ENCODE measurements at places on chromosomes 1 and 21.

- DNase-seq: no peak
These were observed 25.3 kb downstream of the COLGALT2 start for GRCh38 chr1:184012187-184012586.

DNA sequence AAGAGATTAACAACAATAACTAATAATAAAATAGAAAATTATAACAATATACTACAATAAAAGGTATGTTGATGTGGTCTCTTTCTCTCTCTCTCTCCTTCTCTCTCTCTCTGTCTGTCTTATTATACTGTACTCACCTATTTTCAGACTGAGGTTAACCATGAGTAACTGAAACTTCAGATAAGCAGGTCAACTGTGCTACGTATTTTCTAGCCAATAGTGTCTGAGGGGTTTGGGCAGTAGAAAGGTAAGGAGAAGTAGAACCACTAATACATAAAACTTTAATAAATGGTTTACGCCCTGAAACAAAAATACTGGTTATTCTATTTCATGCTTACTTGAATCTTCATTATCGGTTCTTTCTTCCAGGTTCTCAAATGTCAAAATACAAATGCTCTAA lies 71.0 kb upstream of the LRRC53 start:
- DNase-seq: no peak

GRCh38 chr1:234676103-234676594 lies 66.2 kb upstream of the IRF2BP2 start:
- DNase-seq: peak; percentile 48

DNA sequence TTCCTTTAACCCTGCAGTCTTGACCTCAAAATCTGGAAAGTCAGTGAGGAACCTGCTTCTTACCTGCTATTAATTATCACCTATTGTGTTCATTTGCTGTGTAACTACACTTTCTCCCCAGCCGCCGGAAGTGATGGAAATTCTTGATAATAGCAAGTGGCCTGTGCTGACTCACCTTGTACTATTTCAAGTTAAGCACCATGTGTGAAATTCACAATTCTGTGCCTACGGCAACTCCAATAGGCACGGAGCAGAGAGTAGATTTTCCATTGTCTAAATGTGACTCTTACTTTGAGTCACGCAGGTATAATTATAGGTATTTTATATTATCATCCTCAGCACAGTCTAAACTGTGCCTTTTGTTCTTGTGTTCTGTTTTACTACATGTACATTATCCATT lies 466.8 kb downstream of the KIF26B start:
- no peak for DNase-seq

DNA sequence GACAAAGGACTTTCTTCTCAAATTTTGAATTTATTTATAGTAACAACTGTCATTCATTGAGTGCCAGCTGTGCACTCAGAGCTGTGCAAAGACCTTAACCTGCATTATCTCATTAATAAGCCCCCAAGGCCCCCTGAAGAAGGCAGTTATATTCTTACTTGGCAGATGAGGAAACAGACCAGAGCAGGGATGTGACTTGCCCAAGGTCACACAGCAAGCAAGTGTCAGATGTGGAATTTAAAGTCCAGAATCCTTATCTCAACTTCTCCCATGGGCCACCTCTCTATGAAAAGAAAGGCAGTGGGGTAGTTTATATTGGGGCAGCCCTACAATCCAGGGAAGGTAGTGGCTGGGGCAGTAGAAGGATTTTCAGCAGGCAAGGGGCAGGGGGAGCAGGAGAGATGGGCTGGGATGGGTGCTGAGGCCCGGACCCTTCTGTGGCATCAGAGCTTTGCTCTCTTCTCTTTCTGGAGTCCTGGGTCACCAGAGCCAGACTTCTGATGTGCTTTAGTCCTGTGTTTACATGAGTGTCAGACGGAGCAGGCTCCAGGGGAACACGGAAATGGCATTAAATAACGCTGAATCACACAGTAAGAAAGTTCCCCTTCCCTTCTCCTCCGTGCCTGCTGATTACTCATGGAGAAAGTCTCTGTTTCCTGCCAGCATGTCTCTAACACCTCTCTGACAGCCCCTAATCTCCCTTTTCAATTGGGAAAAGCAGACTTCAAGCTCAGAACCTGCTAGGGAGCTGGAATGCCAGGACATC lies 39.5 kb downstream of the EPHB2 start:
- no peak for DNase-seq

DNA sequence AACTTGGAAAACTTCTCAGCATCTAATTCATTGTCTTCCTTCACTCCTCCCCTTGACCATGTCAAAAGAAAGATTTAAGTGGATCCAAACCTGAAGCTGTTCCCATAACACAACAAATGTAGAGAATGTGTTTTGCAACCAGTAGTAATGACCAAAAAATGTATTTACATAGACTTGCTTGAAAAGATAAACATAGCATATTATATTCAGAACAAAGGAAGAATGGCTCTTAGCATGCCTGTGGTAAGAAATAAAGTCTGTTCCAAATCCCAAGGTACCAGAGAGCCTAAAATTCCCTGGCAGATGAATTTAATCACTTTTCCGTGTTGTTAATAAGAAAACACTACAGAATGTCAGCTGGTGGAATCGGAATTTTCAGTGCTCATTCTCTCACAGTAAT lies 36.8 kb downstream of the FMO3 start:
- DNase-seq: no peak

GRCh38 chr1:92476071-92476631 lies 10.6 kb downstream of the GFI1 start:
- DNase-seq: peak; percentile 61

DNA sequence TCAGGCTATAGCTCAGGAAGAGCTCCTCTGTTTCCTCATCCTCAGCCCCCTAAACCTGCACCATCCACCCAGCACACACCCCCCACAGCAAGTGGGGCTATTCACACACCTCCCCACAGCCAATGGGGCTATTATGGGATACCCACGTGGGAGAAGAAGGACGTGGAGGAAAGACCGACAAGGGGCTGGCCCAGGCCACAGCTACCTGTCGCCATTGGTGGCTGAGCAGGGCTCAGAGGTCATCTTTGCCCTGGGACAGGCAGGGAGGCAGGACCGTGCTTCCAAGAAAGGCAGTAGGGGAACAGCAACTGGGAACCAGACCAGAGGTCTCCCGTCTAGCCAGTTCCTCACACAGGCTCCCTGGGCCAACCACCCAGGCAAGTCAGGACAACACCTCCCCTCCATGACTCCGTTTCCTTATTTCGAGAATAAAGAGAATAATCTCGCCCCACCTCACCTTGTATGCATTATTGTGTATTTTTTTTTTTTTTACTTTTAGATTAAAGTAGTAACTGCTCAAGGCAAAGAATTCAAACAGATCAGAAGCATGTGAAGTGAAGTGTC lies 92.3 kb upstream of the TARDBP start:
- DNase-seq: no peak

DNA sequence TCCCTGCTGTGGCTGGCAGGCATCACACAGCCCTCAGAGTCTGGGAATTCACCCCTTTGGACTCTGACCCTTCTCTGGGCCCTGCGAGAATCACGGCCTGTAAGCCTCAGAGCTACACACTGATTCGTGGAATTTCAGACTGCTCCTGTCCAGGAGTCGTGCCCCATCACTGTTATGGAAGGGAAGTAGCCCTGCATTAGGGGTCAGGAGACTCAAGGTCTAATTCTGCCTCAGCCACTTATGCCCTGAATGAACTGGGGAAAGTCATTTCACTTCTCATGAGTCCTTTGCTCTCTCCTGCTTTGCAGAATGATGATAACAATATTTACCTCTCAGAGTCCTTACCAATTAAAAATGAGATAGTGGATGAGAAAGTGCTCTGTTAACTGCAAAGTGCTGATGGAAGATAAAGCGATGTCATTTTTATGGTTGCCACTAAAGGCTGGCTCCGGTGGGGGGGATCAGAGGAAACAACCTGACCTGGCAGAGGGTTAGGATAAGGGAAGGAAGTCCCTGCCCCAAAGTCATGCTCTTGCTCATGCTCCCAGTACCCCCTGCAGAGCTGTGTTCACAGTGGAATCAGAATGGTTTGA lies 148.6 kb upstream of the CD34 start:
- no peak for DNase-seq
